ENCODE measurements at places on chromosomes 16 and 17.

DNA sequence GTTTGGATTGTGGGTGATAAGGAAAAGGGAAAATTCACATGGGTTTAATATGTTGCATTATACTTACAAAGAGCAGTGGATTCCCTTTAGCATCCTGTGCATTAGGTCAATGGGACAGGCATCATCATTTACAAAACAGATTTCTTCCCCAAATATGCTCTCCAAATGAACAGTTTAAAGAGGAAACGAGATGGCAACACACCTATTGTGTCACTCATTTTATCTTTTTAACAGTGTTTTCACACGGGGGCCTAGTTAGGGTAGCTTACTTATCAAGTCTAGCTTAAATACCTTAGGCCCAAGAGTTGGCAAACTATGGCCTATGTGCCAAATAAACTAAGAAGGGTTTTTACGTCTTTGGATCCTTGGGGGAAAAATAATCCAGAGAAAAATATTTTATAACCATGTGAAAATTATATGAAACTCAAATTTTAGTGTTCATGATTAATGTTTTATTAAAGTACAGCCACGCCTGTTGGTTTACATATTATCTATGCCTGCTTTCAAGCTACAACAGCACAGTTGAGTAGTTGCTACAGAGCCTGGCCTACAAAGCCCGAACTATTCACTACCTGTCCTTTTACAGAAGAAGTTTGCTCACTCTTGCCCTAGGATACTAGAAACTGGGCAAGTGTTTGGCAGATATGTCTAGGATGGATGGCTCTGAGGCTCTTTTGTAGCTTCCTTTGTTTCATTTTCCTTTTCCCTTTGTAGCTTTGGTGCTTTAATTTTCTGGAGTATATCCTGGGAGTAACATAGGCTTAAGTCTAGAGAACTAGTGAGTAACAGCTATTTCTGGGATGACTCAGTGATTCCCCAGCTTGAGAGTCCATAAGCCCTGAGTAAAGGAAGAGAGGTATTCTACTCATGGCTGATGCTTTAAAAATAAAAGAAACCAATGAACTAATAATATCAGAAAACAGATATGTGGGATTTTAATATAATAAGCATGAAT is 12.4 kb downstream of the NUP93 start:
- DNase-seq: no peak

- DNase-seq: no peak
These were observed 111.4 kb downstream of the UTP18 start for GRCh38 chr17:51371732-51372151.

- DNase-seq: no peak
These were observed 11.9 kb downstream of the KIF19 start for GRCh38 chr17:74337834-74338500.

DNA sequence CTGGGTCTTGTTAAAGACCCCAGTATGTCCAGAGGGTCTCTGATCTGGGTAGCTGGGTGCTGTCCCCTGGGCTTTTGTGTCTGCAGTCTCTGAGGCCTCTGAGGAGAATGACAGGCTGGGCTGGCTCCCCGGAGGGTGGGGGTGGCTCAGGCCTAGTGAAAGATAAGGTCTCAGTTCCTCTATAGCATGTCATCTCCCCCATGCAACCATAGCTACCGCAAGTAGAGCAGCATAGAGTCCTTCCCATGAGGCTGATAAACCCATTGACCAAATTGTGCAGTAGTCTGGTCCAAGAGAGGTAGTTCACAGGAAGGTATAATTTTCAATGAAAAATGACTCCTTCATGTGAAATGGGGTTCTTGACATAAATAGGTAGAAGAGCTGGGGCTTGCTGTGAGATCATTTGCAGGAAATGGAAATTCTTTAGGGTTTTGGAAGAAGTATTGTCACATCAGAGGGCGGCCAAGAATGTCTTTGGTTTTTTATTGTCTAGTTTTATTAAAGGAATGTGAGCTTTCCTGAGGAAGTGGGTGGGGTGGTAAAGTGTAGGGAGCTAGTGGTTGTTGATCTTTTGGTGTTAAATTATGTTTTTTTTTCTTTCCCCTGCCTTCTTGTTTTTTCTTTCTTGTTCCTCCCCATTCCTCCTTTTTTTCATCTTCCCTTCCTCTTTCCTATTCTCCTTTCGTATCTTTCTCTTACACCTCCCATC is 21.0 kb downstream of the SLC7A6OS start:
- DNase-seq: peak; percentile 45

- DNase-seq: no peak
These were observed 96.9 kb downstream of the SKAP1 start for GRCh38 chr17:48333034-48333530.

DNA sequence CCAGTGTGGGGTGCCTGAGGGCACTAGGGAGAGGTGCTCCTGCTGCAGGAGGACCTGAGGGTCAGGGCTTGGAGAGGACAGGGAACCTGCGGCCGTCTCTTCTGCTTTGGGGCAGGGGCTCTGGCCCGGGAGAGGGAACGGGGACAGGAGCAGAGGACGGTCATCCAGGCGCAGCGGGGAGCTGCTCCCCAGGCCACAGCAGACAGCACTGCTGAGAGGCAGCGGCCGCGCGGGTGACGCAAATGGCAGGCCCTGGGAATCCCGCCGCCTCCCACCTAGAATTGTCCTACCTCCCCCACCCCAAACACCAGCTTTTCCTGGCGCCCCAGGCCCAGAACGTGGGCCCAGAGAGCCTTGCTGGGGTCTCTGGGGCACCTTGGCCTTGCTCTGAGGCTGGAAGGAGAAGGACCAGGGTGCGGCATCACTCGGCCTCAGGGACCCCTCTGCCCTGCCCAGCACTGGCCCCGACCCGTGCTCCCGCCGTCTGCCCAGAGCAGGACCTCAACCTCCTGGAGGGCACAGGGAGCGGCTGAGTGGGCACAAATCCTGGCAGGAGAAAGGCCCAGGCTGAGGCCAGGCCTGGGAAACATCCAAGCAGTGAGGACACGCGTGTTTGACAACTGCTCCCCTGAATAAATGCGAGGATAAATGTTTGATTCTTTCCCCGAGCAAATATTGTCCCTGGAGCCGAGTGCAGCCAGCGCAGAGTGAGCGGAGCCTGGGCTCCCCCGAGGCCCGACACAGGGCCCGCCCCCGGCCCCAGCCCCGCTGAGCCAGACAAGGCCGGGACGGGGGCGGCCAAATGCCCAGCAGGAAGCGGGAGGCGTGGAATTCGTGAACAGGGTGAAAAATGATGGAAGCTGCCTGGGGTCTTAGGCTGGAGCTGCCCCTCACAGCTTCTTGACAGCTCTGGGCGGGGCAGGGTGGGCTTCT is 8.5 kb downstream of the SSTR5 start:
- no peak for DNase-seq

GRCh38 chr17:7191571-7192270 is 12.6 kb upstream of the ASGR1 start:
- DNase-seq: no peak

GRCh38 chr16:66580605-66581209 is 1.4 kb downstream of the CMTM2 start:
- DNase-seq: no peak

All from T-helper 2 cell (primary cell).